ENCODE measurements at places on chromosomes 1 and 21.

GRCh38 chr1:64846573-64847430 is 101.9 kb downstream of the RAVER2 start:
- no peak for DNase-seq

DNA sequence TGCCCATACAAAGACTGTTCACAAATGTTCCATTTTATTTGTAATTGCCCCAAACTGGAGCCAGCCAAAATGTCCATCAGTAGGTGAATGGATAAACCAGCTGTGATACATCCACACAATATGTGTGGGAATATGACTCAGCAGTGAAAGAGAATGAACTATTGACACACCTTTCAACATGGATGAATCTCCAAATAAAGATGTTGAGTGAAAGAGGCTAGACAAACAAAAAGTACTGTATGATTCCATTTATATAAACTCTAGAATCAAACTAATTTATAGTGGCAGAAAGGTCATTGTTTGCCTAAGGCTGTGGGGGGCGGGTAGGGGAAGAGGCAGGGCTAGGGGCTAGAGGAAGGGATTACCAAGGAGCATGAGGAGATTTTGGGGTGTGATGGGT is 4.5 kb downstream of the DHCR24 start:
- DNase-seq, result peak; percentile 17

GRCh38 chr1:87329051-87329525 is 408 bp downstream of the LMO4 start:
- peak; percentile 83 for DNase-seq

DNA sequence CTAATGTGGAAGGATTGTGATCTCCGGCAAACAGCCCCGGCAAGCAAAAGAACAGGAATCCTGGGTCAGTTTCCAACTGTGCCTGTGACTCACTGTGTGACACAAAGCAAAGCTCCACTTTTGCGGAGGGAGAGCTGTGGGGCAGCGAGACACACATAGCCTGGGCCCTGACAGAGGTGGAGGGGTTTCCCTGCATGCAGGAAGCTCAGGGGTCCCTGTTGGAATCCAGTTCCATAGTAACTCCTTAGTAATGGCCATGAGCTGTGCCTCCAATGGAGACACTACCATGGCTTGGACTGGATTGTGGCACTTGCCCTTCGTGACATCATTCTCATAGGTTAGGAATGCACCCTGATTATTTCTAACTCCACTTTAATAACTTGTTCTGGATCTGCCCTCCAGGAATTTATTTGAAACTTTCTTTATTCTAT is 47.0 kb upstream of the ATF3 start:
- no peak for DNase-seq

GRCh38 chr1:161238039-161238473 is at the start of gene NR1I3:
NR1I3 (minus strand) TSS chr1:161238203; CDS start chr1:161236565, 1,638 bp downstream.
- DNase-seq, result no peak

DNA sequence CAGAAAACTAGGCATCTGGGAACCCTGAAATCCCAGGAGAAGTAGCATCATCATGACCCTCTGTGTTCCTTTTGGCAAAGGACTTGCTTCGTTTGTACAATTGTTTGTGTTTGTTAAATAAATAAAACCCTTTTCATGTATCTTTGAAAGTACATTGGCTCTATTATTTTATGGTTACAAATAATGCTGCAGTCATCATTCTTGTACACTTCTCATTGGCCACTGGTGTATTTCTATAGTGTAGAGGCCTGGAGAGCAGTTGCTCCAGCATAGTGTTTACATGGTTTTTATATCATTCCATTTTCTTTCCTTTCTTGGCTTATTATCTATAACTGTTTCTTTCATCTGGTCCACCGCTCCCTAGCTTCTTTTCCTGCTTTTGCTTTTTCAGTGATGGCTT is 253.3 kb downstream of the FAM72C start:
- no peak for DNase-seq

GRCh38 chr1:93649231-93649630 is 32.4 kb downstream of the BCAR3 start:
- DNase-seq, result no peak

DNA sequence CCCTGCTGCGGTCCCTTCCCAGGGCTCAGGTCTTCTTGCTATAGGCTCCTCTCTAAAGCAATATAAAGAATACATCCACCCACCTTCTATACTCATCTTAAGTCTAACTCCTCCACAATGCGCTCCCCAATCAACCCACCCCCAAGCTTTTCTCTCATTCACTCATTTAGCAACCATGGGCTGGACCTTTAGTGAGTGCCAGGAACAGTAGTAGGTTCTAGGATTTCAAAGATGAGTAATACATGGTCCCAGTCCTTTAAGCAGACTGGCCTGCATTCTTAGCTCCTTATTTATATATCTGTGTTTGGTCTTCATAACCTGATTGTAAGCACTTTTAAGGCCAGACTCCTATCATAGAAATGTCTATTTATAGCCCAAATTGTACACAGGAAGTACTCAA is 5.9 kb downstream of the CAMK1G start:
- DNase-seq, result no peak

GRCh38 chr1:94640125-94640524 is 98.6 kb upstream of the F3 start:
- DNase-seq, result no peak

GRCh38 chr21:40143822-40144525 is 276.7 kb downstream of the PCP4 start:
- peak; percentile 82 for DNase-seq

DNA sequence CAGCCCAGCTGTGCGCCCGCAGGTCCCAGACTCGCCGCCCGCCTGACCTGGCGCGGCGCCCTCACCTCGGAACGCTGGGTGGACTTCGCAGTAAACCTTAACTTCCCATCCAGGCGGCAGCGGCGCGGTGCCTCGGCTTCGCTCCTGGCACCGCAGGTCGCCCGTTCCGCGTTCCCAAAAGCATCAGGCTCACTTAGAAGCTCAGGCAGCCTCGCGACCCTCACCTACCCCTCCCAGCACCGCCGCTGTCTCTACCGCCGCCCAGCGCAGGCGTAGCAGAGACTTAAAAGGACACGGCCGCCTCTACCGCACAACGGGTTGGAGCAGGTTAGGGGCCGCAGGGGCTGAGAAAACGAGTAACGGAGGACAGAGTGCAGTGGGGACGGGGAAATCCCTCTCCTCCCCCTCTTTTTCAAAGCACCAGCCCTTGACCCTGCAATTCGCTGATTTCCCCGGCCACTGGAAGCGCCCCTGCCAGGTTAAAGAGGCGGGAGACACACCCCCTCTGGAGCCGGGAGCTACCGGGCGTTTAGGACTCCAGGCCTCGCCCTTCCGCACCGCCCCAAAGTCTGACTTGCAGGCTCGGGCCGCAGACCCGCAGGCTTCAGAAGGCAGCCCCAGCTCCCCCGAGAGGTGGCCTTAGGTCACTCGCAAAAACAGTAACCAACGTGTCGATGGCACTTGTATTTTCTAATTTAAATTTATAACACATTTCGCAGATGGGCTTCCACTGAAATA is 328.5 kb downstream of the FAM72C start:
- no peak for DNase-seq

DNA sequence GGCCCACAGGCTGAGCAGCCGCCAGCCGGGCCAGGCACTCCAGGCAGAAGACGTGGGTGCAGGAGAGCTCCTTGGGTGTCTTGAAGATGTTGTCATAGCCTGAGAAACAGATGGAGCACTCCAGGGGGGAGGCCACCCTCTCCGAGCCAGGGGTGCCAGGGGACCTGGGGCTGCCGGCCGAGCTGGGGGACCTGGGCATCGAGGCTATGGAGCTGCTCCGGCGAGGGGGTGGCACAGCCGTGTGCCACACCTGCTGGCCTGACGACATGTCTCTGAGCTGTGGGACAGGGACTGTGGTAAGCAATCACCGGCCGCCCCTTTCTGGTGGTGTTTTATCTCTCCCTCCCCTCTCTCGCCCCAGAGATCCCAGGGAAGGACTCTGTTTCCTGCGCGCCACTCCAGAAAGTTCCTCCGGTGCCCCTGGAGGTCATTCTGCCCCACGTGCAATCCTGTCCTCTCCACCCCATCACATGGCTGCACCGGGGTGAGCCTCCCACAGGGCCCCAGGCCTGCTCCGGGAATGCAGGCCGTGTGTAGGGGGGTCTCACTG is 1.7 kb downstream of the RNF223 start:
- no peak for DNase-seq

- DNase-seq, result no peak
Measured at GRCh38 chr21:38875694-38876492, 70.2 kb downstream of the ETS2 start.

DNA sequence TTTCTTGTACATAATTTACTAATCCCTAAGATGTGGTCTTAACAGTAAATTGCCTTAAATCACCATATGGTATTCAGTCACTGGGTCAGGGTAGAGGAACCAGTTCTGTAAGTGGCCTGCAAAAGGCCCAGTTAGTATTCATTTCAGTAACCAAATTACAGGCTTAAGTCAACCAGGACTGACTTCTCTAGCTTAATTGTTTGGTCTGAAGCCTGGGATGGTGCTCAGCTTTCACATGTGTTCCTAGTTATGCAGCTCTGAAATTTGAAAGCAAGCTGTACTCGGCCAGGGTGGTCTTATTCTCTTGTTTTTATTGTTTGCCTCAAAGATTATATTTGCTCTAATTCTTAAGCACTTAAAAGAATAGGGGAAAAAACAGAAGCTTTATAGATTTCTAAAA is 144.6 kb downstream of the MAGI3 start:
- peak; percentile 35 for DNase-seq

GRCh38 chr1:107788206-107789202 is 176.5 kb downstream of the VAV3 start:
- DNase-seq, result peak; percentile 33

GRCh38 chr1:18682375-18682774 is 51.7 kb downstream of the PAX7 start:
- no peak for DNase-seq

DNA sequence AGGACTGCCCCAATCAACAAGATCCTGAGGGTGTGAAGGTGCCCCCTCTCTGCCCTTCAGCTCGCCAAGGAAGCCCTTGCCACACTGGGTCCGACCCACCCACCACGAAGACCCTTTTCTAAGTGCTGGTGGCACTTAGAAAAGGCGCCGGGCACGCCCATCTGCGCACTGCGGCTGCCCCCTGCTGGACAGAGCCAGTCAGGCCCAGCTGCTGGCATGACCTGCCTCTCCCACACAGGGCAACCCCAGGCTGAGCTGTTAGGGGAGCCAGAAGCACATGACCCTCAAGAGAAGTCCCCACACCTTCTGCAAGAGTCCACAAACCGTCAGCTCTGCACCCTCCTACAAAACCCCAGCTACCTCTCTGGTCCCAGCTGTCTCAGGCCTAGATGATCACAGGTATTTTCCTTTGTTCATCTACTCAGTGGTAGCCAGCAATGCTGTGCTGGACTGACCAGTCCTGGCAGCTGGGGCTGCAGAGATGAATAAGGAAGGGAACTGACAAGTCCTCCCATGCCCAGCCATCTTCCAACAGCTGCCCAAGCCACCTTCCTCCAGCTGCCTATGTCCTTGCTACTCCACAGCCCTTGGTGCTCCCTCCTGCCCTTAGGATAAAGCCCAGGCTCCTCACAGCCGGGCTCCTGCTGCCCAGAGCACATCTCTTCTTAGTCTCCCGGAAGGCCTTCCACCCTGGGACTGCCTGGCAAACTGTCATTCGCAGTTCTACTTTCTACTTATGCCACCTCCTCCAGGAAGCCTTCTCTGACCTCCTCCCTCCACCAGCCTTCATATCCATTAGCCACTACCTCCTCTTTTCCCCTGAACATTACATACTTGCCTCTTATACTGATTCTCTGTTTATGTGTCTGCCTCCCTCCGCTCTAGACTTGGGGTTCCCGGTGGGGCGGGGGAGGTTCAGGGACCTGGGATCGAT is 39.8 kb upstream of the ZC3H12A start:
- peak; percentile 56 for DNase-seq

- no peak for DNase-seq
Measured at GRCh38 chr21:30240661-30241060, 24.8 kb upstream of the CLDN8 start.

DNA sequence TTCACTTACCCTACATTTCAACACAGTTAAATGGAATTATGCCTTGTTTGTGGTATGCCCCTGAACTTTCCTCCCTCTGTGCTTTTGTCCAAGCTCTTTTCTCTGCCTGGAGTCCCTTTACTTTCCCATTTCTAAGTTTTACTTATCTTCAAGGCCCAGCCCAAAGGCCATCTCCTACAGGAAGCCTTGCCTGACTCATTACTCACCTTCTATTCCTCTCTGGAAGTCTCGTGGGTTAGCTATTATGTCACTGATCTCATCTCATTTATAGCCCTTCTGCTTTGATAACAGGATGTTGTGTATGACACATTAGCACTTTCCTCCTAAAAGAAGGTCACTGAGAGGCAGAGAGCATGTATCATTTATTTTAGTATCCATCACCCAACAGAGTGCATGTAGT is 78.8 kb upstream of the CD1D start:
- no peak for DNase-seq

DNA sequence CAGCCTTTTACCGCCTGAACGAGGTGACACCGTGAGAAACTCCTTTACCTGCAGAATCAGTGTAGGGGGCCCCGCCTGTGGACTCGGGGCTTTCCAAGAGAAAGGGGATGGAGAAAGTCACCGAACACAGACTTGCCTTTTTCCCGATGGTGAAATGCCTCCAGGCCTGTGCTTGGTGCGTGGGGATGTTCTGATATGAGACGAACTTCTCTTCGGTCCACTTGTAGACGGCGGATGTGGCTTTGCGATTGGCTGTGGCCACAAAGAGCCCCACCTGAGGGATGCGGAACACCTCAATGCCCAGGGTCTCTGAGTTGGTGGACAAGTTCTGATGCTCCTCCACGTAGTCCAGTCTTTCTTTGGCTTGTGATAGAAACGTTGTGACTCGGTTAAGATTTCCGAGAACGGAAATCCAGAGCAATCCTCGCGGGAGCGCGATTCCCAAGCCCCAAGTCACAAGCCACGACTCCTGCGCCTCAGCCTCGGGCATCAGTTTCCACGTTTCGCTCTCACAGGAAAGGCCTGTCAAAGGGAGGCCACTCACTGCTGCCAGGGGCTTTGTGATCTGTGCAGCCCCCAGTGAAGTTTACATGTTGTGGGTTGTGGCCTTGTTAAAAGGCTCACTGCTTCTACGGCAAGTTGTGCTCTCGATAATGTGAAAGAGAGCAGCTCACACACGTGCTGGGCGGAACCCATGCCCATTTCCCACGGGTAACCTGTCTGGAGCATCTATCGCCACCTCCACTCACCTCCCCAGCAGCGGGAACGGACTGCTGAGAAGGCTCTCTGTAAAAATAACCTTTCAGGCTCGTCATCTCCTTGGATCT is 12.6 kb downstream of the KRTAP10-1 start:
- DNase-seq, result no peak

- DNase-seq, result peak; percentile 61
Measured at GRCh38 chr1:164617377-164618201, 58.6 kb downstream of the PBX1 start.

- DNase-seq, result no peak
Measured at GRCh38 chr1:44068442-44068921, 37.2 kb upstream of the SLC6A9 start.

- DNase-seq, result no peak
Measured at GRCh38 chr1:23198373-23198772, 18.9 kb downstream of the HTR1D start.

DNA sequence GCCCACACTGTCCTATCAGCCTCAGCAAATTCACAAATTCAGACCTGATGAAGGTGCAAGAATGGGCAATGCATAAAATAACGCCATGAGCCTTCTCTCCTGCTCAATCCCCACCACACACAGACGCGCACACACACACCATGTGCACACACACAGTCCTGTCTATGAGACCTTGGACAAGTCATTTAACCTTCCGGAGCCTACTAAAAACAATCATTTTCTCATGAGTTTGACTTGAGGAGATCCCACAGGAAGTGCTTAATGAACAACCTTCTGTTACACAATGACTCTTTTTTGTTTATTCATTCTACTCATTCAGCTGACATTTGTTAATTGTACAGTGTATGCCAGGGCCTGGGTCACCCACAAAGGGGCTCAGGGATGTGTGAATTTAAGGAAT is 125.4 kb downstream of the EDEM3 start:
- no peak for DNase-seq

- DNase-seq, result peak; percentile 85
Measured at GRCh38 chr1:23524716-23525401, 6.2 kb downstream of the E2F2 start.
